ENCODE measurements at places on chromosomes 2 and 18.

GRCh38 chr18:48896326-48896874, 54.4 kb downstream of the SMAD7 start:
- DNase-seq: peak; percentile 16

GRCh38 chr18:36993068-36993467, 164.1 kb downstream of the KIAA1328 start:
- DNase-seq: no peak

DNA sequence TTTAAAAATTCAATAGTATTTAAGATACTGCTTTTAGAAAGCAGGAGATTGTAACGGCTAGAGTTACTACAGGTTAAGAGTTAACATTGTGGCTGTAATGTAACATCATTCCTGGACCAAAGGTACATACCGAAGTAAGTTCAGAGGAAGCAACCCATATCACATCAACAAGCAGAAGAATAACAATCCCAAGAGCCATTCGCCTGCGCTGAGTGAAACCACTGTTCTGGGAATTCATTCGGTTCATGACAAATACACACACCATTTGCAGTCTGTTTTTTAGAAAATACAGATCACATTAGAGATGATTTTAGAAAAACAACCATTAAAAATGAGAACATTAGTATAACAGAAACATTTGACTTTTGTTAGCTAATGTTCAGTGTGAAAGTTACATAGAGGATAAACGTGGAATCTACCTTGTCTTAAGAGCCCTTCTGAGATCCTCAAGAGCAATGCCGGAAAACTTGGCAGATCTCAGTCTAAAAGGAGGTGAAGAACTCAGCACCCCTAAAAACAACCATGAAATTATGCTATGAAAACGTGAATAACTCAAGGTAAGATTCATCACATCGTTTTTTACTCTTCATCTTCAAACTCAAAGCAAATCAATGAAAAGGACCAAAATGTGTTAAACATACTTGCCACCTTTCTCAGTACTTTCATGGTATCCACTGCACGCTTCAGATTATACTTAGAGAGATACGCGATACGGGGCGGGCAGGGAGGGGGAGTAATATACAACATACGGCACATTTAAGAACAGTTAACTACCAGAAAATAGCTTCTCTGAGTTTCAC, 1.2 kb downstream of the SLC35F5 start:
- DNase-seq: no peak

DNA sequence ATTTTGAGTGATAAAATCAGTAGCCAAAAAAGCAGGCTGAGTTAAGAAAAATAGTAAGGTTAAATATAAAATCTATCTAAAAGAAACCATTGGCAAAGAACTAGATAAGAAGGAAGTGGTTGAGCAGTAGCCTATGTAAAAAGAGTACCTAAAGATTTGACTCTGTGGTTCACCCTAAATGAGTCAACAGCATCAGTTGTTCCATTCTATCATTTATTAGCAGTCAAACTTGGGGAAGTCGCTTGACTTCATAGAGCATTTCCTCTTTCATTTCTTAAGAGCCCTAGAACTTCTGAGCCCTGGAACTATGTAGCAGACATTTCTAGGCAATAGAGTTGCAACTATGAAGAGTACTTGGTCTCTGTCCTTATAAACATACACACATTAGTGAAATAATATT, 381.7 kb downstream of the NUP35 start:
- no peak for DNase-seq

GRCh38 chr2:207423886-207424285, 105.9 kb upstream of the CREB1 start:
- DNase-seq: no peak

DNA sequence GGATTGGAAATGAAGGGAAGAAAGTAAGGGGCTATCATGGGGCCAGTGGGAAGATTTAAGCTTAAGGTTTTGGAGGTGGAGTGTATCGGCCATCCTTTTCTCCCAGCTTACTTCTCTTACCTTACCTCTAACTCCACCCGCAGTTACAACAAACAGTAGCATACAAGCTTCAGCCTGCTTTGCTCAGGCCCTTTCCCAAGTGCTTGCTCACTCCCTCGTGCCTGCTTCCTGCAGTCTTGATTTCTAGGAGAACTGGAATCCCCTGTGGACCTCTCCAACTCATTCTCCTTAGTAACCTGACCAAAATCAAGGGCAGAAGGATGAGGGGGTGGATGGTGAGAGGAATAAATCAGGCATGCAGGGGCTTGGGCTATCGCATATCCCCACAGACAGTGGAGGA, 5.8 kb upstream of the LYG2 start:
- no peak for DNase-seq

Measured in ecto neural progenitor cell (in vitro differentiated cells).